ENCODE measurements at places on chromosomes 5 and 9. TPM values are rescaled to one million over a fixed set of nuclear protein-coding genes. Genes with fewer than 3 reads are reported as not detected.

- DNase-seq, result peak; percentile 24
Observed at GRCh38 chr5:32319926-32320543, 7.3 kb upstream of the MTMR12 start.

DNA sequence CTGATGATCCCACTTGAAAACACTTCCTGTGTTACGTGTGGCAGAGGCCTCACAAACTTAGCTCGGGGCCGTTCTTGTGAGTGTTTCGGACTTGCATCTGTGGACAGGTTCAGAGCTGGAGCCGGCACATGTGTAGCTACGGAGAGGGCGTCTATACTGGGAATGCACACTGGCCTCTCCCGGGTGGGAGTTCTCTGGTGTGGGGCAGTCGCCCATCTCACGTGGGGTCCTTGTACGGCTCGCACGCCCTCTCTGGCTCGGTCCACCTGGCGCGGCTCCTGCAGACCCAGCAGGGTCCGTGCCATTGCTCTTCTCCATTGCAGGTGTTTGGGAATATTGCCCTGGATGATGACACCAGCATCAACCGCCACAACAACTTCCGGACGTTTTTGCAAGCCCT, 197.9 kb downstream of the CACNA1B start:
- DNase-seq, result peak; percentile 88

DNA sequence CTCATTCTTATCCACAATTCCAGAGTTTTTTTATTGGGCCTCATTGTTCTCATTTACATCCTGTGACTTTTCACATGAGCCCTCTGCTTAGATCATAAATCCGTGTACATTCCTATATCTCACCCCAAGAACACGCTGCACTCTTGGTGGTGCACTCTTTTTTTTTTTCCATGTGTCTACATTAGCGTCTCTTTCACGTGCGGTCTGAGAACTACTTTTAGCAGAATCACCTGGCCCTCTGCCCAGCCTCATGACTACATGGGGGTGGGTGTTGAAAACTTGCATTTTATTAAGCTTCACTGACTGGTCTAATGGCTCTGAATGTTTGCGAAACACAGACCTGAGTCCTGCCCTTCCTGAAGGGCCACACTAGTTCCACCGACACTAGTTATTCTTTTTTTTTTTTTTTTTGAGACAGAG, 18.6 kb downstream of the C9orf57 start:
- DNase-seq, result no peak

DNA sequence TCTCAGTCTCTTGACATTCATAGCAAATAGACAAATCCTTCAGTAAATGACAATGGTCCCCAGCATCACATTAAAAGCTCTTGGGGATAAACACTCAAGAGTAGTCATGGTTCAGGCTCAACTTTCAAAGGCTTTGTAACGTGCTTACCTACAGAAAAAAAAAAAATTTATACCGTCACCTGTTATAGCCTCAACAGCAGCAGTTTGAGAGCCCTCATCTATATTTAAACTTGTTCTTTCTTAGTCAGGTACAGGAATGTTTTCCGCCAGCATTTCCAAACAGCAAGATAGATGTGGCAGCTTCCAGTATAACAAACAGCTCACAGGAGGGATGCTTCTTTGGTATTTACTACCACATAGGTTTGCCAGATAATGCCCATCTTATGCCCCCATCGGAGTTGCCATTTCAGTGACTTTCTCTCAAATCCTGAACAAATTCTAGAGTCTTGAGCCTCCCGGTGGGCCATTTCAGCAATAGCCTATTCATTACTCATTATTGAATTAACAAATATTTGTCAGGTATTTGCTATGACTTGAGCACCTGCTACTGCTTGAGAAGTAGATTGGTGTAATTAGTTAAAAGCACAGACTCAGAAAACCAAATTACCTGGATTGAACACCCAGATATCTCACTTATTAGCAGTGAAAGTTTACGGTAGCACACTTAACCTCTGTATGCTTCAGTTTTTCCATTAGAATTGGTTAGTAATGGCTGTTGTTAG, 470.0 kb downstream of the EBF1 start:
- no peak for DNase-seq

- no peak for DNase-seq
Observed at GRCh38 chr9:739362-739761, 102.1 kb upstream of the DMRT1 start.

GRCh38 chr5:116038817-116039216, 6.5 kb downstream of the ARL14EPL start:
- no peak for DNase-seq

DNA sequence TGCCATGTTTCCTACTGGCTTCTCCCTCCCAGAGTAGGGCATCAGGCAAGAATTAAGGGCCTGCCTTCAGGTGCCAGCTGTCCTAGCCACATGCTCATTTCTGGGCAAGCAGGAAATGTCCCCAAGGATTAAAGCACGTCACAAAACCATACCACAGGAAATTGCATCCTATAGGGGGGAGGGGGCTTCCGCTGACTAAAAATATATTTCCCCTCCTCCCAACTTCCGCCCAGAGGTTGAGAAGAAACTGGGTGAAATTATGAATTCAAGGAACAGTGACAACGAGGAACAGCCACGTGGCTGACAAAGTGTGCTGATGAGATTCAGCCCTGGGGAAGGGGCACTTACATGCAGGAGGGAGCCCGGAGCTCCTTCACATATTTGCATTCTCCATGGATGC, 4.1 kb downstream of the HBEGF start:
- no peak for DNase-seq

GRCh38 chr5:64190562-64191306, 25.1 kb downstream of the RNF180 start:
- DNase-seq, result no peak

GRCh38 chr5:119470851-119471451, 18.7 kb downstream of the HSD17B4 start:
- no peak for DNase-seq

DNA sequence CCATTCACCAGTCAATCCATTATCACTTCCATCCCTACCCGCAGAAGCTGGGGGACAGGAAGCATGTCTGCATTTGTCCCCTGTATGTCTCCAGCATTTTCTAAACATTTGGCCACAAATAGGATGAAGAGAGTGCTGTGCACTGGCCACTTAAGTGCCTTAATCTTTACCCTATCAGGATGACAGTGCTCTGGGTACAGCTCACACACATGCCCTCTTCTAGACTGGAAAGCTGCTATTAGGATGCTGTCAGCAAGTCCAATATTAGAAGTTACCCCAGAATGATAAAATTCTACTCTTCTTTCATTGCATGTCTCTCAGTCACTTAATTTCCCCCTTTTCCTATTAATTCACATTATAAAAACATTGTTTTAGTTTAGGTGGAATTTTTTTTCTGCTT, 168.4 kb downstream of the RASEF start:
- DNase-seq, result no peak

The TGFBI gene
- total RNA-seq, result 115 TPM

The LCN1 gene
- total RNA-seq, result not detected

The ARHGEF37 gene
- total RNA-seq, result 18.3 TPM

The CEP72 gene
- total RNA-seq, result 1.4 TPM

The MSMP gene
- not detected for total RNA-seq

The PCA3 gene
- not detected for total RNA-seq

All from esophagus muscularis mucosa (tissue), 4 donors.